ENCODE measurements at places on chromosomes 16 and 17.
A peak's percentile ranks its signal among the peaks of the same experiment; 100 is the strongest.

DNA sequence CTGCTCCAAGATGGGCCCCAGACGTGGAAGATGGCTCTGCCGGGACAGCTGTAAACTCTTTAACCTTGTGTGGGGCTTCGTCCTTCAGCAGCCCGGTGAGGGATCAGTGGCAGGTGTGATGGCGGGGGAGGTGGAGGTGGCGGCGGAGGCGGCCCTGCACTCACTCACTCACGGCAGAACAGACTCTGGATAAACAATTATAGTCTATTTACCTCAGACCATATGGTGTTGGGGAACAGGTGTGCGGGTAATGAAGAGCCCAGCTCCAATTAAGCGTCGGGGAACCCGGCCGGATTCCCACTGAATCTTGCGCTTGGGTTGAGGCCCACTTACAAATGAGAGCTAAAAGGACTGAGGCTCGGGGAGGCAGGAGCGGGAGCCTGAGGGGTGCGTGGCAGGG lies 104.3 kb upstream of the SDK2 start:
- no peak for DNase-seq

GRCh38 chr17:16046966-16047365 lies 47.3 kb downstream of the TTC19 start:
- no peak for DNase-seq

DNA sequence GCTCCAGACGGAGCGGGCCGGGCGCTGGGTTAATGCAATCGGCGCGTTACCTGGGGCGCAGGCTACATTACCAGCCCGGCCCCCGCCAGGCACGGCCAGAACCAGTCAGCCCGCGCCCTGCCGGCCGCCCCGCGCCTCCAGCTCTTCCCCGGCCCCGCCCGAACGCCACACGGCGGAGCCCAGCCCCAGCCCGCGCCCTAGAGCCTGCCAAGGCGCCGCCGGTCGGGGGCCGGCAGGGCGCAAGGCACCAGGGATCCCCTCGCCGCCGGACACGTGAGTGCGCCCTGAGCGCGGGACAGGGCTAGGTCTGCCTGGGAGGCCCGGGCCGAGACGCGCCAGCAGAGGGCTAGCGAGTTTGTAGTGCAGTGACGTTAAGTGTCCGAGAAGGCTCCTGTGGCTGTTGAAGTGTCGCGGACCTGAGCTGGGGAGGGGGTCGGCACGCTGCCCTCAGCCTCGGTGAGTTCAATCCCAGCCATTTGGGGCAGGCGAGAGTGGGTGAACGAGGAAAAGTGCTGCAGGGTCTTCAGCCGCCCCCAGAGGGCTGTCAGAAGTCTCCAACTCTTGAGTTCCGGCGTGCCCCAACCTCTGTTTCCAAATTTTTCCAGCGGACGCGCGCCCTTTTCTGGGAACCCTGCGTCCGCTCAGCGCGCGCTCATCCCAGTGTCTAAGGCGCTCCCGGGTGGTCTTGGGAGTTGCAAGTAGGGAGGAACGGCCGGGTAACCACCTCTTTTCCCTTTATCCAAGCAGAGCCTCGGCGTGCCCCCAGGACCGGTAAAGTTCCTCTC lies at the start of gene SLC6A2:
Gene SLC6A2, plus strand, starts transcription at position 92 of the 785 bp plus-strand sequence. CDS start 707 bp downstream, outside the sequence.
- DNase-seq, result no peak

DNA sequence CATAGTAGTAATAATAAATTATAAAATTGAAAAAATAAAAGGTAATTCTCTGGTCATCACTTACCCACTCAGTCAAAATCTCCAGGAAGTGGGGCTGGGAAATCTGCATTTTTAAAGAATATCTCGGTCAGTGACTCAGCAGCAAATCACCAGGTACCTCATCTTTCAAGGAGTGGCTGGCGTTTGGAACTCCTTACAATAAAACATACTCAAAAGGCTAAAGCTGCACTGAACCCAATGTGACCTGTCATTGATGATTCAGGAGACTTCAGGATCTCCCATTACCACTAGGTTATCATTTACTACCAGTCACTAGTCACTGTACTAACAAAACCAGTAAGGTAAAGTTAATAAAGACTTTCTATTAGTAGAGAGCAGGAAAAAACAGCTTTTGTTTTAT lies 21.5 kb upstream of the RFFL start:
- no peak for DNase-seq

GRCh38 chr17:6677946-6678345 lies 26.4 kb downstream of the C17orf100 start:
- no peak for DNase-seq

- no peak for DNase-seq
These were observed 4.2 kb downstream of the C16orf90 start for GRCh38 chr16:3490911-3491629.

DNA sequence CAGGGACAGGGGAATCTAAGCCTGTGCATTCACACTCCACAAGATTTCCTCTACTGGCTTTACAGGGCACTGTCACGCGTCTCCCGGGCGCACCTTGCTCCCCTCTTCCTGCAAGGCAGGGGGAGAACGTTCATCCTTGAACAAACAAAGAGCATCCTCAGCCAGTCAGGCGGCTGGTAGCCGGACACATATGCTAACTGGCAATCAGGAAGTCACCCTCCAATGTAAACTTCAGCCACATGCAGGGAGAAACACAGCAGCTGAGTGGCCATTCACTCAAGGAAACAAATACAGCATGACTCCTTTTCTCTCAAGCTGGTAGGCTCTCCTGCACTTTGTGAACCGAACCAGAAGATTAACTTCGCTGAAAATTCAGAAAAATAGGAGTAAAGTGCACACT lies 10.8 kb upstream of the HSBP1 start:
- no peak for DNase-seq

DNA sequence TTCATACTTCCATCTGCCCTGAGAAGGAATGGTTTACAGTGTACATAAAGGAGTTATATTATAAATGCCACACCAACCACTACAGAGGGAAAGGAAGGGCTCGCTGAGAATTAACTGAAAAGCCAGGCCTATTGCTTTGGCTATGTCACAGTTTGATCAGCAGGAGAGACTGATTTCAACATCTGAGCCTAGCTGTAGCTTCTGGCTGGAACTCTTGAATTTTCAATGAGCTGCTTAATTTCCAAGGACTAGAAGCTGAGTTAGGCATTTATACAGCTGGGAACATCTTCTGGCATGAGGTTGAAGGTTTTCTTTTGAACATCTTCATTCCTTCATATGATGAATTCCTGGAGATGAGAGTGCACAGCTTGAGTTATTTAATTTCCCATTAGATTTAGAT lies 47.6 kb upstream of the GNAO1 start:
- no peak for DNase-seq

DNA sequence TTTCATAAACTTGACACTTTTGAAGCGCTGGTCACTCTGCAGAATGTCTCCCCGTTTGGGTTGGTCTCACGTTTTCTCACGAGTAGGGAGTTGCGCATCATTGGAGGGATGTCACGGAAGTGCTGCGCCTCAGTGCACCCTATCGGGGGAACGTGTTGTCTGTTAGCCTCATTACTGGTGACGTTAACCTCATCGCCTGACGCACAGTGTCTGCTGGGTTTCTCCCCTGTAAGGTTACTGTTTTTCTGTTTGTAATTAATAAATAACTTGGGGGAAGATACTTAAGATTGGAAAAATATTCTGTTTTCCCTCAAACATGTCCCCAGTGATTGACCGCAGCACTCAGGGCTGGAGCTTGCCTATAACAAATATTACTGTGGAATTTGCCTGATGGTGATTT lies 26.7 kb downstream of the VAC14 start:
- no peak for DNase-seq

- DNase-seq, result no peak
These were observed 1.3 kb downstream of the METTL23 start for GRCh38 chr17:76727745-76728456.

- no peak for DNase-seq
These were observed 481 bp upstream of the GLTPD2 start for GRCh38 chr17:4788159-4788806.

DNA sequence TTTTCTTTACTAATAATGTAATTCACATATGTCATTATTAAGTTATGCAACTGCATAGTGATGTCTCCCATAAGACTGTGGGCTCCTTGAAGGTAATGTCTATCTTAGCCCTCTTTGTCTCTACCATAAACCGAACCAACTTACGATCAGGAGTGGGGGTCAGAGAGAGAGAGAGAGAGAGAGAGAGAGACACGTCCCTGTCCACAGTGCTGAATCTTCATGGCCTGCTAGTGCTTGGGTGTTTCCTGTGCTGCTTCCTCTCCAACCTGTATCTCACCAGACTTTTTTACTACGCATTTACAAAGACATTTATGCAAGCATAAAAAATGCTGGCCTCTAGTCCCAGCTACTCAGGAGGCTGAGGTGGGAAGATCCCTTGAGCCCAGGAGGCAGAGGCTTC lies 52.2 kb upstream of the HAPSTR1 start:
- no peak for DNase-seq

DNA sequence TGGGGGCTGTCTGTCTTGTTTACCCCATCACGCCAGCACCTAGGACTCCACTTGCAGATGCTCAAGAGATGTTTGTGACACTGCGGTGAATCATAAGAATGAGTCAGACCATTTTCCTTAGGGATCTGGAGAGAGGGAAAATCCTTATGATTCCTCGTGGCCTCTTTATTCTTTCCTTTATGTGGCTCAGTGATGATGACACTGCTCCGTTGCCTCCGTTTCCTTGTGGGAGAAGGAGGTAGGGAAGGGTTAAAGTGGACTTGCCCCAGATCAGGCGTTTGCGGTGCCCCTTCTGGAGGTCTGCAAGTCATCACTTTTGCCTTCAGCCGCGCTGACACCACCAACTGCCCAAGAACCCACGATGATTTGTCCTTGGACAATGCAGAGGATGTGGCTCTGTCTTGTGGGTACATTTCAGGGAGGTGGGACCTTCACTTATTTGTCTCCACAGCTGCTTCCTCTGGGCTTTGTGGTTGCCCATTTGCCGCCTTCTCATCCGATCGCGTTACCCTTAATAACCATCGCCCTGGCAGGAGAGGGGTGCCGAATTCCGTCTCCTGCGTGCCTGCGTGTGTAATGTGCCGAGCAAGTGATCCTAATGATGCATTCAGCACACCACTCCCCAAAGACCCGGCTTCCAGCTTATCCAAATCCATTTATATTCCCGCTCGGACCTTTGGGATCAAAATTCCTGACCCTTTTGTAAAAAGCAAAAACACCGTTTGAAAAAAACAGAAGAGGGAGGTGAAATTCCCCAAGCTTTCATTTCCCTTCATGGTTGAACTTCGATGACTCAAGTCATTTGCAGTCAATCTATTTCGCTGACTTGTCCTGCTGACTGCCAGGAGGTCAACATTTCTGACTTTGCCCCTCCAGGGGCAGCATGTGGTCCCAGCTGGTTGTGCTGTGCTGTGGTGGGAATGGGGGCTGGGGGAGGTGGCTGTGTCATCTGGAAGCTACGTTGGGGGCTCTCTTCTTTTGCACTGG lies 87.2 kb upstream of the IRX3 start:
- no peak for DNase-seq

DNA sequence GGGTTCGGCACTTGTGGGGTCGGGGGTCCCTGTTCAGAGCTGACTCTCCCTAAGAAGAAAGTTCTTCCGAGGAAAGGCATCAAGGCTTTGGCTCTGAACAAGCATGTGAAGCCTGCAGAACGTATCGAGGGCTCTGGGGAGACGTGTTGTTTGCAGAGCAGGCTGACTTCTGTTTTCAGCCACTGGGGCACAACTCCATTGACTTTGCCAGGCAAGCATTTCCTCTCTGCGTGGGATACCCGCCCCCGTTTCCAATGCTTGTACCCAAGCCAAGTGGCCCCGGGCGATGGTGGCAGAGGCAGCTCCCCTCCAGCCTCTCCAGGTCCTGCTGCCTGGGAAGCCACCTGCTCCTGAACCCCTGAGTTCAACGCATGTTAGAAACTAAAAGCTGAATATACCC lies 255.7 kb downstream of the RBFOX3 start:
- DNase-seq, result no peak

DNA sequence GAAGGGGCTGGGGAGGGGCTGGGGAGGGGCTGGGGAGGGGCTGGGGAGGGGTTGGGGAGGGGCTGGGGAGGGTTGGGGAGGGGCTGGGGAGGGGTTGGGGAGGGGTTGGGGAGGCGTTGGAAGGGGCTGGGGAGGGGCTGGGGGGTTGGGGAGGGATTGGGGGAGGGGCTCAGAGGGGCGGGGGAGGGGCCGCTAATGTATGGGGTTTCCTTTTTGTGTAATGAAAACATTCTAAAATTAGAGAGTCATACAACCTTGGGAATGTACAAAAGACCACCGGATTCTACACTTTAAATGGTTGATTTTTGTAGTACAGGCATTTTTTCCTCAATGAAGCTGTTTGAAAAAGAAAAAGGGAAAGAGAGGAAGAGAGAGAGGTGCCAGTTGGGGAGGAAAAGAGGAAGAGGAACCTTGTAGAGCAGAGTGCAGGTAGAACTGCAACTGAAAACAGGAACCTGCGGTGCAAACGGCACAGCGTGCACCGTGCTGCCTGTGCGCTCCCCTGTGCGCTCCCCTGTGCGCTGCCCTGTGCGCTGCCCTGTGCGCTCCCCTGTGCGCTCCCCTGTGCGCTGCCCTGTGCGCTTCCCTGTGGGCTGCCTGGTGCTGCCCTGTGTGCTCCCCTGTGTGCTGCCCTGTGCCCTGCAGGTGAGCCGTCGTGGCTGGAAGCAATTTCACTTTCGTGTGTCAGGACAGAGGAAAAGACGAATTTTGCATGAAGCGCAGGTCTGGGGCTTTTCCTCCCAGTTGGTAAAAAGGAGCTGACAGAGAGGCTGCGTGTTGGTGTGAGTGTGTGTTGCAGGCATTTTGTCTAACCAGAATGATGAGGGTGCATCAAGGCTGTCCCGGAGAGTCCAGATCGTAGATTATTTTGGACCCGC lies 40.8 kb downstream of the METRNL start:
- DNase-seq, result peak; percentile 80

All from GM18507 (cell line).